Esophagus squamous epithelium (tissue), 5 donors: ENCODE measurements at places on chromosomes 13 and 19. TPM values are rescaled to one million over a fixed set of nuclear protein-coding genes. Genes with fewer than 3 reads are reported as not detected.

SIGLEC9 gene
- total RNA-seq = 3.4 TPM

GRCh38 chr19:35404879-35405622, 34.2 kb downstream of the GPR42 start:
- no peak for DNase-seq
- H3K4me3 ChIP-seq = no peak overlapping the region
- no peak overlapping the region for H3K27ac ChIP-seq
- no peaks in the 10 kb centered on the region for H3K36me3 ChIP-seq
- no peaks in the 10 kb centered on the region for H3K27me3 ChIP-seq

GRCh38 chr13:28318496-28318895, 176.4 kb downstream of the FLT1 start:
- no peaks in the 10 kb centered on the region for H3K36me3 ChIP-seq
- H3K27ac ChIP-seq = no peak overlapping the region
- H3K27me3 ChIP-seq = no peaks in the 10 kb centered on the region
- no peaks in the 10 kb centered on the region for H3K4me1 ChIP-seq
- no peak overlapping the region for H3K4me3 ChIP-seq

- no peak for DNase-seq
- no peaks in the 10 kb centered on the region for H3K36me3 ChIP-seq
- no peak overlapping the region for H3K4me3 ChIP-seq
- no peaks in the 10 kb centered on the region for H3K4me1 ChIP-seq
- no peaks in the 10 kb centered on the region for H3K27me3 ChIP-seq
- H3K27ac ChIP-seq = no peak overlapping the region
These were observed 23.5 kb upstream of the DCLK1 start for GRCh38 chr13:36154567-36155291.

- no peaks in the 10 kb centered on the region for H3K4me1 ChIP-seq
- no peaks in the 10 kb centered on the region for H3K27me3 ChIP-seq
- no peak overlapping the region for H3K27ac ChIP-seq
- peaks cover 100% of the 10 kb centered on the region for H3K36me3 ChIP-seq
- no peak overlapping the region for H3K4me3 ChIP-seq
These were observed 27.3 kb downstream of the DNMT1 start for GRCh38 chr19:10167459-10167858.

GRCh38 chr13:43014162-43014561, 9.2 kb upstream of the DNAJC15 start:
- no peak overlapping the region for H3K27ac ChIP-seq
- no peaks in the 10 kb centered on the region for H3K4me1 ChIP-seq
- H3K36me3 ChIP-seq = no peaks in the 10 kb centered on the region
- no peak overlapping the region for H3K4me3 ChIP-seq
- DNase-seq = no peak

DNA sequence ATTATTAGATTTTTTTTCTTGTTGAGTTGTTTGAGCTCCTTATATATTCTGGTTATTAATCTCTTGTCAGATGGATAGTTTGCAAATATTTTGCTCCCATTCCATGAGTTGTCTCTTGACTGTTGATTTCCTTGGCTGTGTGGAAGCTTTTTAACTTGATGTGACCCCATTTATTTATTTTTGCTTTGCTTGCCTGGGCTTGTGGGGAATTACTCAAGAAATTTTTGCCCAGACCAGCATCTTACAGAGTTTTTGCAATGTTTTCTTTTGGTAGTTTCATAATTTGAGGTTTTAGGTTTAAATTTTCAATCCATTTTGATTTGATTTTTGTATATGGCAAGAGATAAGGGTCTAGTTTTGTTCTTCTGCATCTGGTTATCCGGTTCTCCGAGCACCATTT, 124.7 kb downstream of the PCCA start:
- H3K27me3 ChIP-seq = no peaks in the 10 kb centered on the region
- no peaks in the 10 kb centered on the region for H3K36me3 ChIP-seq
- H3K27ac ChIP-seq = no peak overlapping the region
- DNase-seq = no peak

- no peak for DNase-seq
- H3K4me3 ChIP-seq = no peak overlapping the region
- H3K27me3 ChIP-seq = no peaks in the 10 kb centered on the region
- peaks cover 20% of the 10 kb centered on the region for H3K4me1 ChIP-seq
- H3K36me3 ChIP-seq = no peaks in the 10 kb centered on the region
These were observed 1.7 kb upstream of the S1PR4 start for GRCh38 chr19:3176715-3177501.

DNA sequence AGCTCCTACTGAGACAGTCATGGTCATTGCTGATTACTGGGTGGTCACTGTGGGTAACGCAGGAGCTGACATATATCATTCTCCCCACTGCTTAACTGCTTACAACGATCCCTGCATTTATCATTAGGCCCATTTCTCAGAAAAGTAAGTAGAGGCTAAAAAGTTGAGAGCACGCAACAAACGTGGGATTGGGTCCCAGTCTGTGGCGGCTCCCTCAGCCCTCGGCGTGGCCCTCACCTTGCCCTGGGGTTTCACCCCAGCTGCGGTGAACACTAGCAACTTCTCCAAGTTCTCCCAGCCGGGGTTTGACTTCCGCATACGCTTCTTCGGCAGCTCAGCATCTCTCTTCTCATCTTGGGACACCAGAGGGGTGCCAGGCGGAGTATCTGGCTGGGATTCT, 2.5 kb downstream of the PNKP start:
- peak overlapping the region; percentile 97 for H3K27ac ChIP-seq
- no peak for DNase-seq
- H3K4me1 ChIP-seq = peaks cover 72% of the 10 kb centered on the region
- H3K36me3 ChIP-seq = peaks cover 17% of the 10 kb centered on the region
- H3K27me3 ChIP-seq = no peaks in the 10 kb centered on the region
